ENCODE measurements at places on chromosomes 13 and 19.

DNA sequence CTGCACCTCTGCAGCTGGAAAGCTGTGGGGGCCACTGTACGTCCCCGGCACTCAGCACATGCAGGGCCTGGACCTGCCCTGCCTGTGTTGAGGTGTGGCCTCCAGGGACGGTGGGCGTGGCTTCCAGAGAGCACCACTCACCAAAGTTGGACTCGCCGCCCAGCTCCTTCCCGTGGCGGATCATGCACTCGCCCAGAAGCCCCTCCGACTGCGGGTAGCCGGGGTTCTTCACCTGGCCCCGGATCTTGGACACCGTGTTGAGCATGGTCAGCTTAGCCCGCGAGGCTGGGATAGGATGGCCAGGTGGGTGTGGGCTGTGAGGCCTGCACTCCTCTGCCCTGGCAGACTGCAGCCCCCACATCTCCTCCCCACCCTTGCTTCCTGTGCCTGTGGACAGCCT, 22.0 kb downstream of the MPND start:
- no peak for DNase-seq

- DNase-seq, result no peak
Measured at GRCh38 chr13:40082639-40083038, 427.2 kb downstream of the COG6 start.

DNA sequence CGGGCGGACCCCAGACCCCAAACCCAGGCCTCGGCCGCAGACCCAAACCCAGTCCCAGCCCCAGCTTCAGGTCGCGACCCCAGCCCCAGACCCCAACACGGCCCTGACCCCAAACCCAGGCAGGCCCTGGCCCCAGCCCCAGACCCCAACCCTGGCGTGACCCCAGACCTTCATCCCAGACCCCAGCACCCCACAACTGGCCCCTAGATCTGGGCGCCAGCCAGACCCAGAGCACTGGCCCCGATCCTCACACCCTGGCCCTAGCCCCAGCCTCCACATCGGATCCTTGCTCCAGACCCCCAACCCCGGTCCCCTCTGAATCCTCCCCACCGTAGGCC, 7.5 kb downstream of the MBD3 start:
- DNase-seq, result no peak

- DNase-seq, result no peak
Measured at GRCh38 chr19:30663611-30664174, 291.5 kb downstream of the ZNF536 start.

DNA sequence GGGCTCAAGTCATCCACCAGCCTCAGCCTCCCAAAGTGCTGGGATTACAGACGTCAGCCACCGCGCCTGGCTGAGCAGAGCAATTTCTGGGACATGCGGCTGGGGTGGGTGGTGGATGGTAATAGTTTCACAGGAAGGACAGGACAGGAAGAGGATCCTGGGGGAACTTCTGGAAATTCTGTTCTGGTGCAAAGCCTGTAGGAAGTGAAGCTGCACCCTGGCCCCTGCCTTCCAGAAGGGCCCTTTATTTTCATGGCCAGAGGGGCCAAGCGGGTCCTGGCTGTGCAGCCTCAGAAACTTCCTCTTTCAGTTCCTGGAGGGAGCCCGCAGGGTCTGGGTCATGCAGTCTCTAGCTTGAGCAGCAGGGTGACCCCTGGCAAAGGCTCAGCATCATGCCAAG, 15.7 kb downstream of the FEM1A start:
- DNase-seq, result no peak

DNA sequence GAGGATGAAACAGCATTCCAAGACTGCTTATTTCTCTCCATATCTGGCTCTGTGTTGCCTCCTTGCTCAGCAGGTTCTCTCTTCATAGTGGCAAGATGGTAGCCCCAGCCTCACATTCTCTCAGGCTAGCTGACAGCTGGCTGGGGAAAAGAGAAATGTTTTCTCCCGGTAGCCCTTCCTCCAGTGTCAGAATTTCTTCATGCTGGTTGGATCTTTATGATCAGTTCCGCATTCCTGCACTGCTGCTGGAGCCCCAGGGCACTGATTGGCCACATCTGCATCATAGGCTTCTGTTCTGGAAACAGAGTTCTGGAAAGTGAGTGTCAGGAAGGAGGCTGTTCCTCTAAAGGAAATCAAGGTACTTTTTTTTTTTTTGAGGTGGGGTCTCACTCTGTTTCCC, 24.6 kb downstream of the POP4 start:
- no peak for DNase-seq

DNA sequence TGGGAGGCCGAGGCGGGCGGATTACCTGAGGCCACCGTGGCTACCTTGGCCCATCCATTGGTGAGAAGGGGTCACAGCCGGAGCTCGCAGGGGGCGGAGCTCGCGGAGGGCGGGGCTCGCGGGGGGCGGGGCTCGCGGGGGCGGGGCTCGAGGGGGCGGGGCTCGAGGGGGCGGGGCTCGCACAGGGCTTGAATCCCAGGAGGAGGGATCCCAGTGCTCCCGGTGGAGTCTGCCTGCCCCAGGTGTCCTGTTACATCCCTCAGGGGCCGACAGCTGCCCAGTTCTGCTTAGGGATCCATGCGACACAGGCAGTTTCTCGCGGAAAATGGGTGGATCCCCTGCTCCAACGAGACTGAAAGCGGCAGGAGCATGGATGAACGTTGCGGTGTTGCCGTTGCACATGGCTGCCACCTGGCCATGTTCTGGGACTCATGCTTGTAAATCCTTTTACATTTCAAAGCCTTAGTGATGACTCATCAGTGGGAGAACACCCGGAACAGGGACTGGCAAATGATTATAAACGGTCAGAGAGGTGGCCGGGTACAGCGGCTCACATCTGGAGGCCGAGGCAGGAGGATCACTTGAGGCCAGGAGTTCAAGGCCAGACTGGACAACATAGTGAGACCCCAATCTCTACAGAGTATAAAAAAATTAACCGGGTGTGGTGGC, 25.1 kb downstream of the TMPRSS9 start:
- no peak for DNase-seq

- DNase-seq, result no peak
Measured at GRCh38 chr13:107937848-107938247, 277.5 kb downstream of the LIG4 start.

DNA sequence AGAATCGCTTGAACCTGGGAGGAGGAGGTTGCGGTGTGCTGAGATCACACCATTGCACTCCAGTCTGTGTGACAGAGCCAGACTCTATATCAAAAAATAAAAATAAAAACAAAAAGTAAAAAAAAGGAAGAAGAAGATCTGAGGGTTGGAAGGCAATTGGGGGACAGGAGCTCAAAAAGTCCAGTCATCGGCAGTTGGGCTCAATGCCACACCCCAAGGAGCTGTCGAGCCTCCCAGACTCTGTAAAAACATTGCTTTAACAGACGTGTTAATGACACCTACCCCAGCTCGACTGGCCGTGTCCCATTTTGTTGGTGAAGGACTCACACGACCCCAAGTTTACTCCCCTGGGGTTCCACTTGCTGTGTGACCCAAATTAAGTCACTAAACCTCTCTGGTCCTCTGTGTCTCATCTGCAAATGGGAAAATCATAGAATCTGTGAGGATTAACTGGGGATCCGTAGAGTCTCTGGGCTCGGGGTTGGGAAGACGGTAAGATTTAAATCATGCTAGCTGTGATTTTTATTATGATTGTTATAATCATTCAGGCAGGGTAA, 7.0 kb downstream of the GNA15 start:
- DNase-seq, result no peak

DNA sequence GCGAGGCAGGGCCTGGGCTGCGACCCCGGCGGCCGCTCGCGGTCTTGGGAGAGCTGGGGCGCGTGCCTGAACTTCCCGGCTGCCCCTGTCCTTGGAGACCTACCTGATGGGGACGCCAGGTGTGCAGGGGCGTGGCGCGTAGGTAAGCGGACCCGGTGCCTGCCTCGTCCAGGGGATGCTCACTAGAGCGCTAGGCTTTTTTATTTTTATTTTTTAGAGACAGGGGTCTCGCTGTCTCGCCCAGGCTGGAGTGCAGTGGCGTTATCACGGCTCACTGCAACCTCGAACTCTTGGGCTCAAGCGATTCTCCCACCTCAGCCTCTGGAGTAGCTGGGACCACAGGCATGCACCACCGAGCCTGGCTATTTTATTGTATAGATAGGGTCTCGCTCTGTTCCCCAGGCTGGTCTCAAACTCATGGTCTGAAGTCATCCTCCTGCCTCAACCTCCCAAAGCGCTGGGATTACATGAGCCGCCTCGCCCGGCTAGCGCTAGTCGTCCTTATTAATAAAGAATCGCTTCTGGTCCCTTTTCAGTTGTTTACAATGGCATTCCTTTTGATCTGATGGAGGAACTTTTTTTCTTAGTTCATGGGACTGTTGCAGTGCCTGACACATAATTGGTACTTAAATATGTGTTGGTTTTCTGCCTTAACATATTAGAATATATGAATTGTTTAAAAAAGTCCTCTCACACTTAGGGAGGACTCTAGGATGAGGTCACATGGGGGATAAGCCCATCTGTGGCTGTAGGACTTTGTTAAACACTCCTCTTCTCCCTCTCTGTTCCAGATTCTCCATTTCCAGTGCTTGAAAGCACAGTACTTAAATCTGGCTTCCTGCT, 812 bp downstream of the DPY19L3 start:
- DNase-seq, result no peak

GRCh38 chr19:16136185-16136999, 7.1 kb upstream of the HSH2D start:
- DNase-seq, result no peak

DNA sequence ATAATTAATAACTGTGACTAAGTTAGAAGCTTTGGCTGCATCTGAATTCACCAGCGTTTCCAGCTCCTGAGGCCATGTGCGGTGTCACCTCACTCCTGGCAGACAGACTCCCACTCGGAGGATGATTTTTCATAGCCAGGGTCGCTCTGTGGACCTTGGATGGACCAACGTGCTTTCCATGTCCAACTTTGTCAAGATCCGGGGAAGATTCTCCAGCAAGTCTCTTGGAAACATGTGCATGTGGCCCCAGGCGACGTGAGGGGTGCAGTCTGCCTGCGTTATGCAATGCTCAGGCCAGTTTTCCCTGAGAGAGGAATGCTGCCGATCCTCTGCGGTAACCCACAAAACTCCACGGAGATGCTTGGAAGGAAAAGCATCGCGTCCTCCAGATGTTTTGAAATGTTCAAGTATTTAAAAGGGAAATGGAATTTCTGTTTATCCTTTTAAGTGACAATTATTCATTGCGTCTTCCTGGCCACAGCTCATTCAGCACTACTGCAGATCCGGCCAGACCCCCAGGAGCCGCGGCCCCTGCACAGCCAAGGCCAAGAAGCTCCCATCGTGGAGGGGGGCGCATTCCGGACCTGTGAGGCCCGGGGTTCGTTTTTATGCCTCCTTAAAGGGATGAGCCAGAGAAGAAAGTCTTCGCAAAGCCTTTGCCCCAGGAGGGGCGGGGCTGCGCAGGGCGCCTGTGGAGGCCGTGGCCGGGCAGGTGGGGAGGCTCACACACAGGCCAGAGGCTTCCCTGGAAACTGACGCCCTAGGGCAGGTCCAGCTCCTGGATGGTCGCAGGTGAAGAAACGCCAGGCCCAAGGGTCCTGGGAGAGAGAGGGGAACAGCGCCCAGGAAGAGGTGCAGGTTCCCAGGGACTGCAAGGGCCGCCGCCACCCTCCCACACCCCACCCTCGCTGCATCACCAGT, 46.0 kb downstream of the C13orf46 start:
- DNase-seq, result no peak

DNA sequence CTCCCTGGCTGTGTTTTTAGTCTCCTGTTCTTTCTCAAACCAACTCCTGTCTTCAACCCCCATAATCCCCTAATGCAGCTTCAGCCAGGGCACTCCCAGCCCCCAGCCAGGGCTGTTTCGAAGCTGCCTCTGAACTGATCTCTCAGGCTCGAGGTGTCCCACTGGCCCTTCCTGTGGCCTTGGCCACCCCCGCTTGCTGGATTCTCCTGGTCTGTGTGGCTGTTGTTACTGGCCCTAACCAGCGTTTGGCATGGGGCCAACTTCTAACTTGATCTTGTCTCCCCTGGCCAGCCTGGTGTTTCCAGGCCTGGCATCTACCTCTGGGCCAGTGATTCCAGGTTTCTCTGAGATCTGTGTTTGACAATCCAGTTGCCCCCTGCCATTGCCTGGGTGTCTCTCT, 11.0 kb downstream of the XAB2 start:
- DNase-seq, result no peak

DNA sequence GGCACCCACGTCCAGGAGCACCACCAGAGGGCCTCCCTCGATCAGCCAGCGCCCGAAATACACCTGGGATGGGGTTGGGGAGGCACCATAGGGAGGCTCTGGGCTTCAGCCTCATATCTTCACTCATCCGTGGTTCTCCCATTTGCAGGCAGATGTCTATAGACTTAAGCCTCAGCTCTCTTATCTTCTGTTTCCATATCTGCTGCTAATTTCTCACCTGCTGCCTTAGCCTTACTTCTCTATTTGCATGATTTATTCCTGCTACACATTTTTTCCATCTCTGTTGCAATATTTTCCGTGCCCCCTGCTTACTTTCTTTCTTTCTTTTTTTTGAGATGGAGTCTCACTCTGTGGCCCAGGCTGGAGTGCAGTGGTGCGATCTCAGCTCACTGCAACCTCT, 5.8 kb downstream of the GYS1 start:
- no peak for DNase-seq

GRCh38 chr13:48066310-48066989, 28.5 kb downstream of the MED4 start:
- no peak for DNase-seq

GRCh38 chr13:41973247-41973741, 12.4 kb upstream of the VWA8 start:
- DNase-seq, result no peak

DNA sequence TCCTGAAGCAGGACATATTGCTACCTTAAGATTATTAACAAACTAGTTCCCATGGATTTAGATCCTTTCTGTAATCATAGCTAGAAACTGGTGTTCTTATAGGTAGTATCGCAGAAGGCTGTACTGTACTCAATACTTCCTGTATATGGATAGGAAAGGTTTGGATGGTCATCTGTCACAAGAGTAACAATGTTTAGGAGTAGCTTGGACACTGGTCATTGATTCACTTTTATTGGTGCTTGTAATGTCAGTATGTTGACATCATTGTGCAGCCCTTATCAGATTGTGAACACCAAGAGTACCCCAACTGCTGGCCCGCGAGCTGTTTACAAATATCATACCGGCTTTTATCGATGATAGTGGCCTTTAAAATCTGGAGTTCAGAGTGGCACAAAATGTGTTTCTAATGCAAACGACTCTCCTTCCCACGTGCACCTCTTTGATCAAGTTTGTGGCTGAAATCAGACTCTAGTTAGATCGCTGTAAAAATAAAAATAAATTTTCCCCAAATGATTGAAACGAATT, 605 bp upstream of the CDK8 start:
- no peak for DNase-seq

GRCh38 chr13:100178309-100178708, 89.4 kb downstream of the PCCA start:
- no peak for DNase-seq

DNA sequence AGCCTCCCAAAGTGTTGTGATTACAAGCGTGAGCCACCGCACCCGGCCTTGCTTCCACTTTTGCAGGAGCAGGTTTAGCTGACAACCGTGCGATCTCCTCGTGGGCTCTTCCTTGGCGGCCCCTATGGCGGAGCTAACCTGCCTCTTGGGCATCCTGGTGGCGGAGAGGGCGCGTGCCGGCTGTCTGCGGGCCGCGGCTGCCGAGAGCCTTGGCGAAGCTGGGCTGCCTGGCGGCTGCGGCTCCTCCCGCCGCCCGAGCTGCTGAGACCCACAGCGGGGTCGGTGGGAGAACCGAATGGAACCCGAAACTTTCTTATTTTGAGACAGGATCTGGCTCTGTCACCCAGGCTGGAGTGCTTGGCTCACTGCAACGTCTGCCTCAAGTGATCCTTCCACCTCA, 55.7 kb downstream of the NLRP12 start:
- DNase-seq, result no peak
